Stimulated activated CD4-positive, alpha-beta T cell treated with anti-CD3 and anti-CD28 coated beads, TNF-alpha, amount 100 ng/mL, for 1 hour (primary cell): ENCODE measurements at places on chromosomes 1 and 21.

- DNase-seq = no peak
These were observed 155.5 kb downstream of the KCNH1 start for GRCh38 chr1:210978316-210978973.

GRCh38 chr1:115331558-115332331, 6.3 kb downstream of the NGF start:
- no peak for DNase-seq

GRCh38 chr1:17292299-17293160, 15.5 kb upstream of the PADI4 start:
- no peak for DNase-seq

DNA sequence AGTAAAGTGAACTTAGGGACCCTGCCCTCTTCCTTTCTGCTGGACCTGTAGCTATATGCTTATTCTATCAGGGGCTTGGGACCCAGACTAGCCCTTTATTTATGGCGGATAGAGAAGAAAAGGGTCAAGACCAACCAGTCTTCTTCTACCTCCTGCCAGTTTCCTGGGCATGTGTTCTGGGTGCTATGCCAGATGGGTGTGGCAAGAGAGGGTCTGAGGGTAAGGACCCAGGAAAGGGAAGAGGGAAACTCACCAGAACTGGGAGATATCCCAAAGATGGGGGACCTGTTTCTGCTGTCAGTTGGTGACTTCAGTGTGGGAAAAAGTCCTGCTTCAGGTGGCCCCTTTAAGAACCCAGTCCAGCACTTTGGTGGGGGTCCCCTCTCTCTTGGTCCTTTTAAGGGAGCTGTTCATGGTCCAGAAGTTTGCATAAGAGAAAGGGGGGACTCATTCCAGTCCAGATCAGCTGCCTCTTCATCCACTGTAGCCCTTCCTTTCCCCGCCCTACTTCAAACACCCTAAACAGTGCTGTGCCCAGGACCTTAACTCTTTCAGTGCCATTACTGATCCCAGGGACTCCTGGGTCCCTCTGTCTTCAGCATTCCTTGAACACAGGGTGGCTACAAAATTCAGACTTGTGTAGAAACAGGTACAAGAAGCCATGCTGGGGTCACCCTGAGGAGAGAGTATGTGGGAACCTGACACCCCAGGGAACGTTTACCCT, 18.4 kb downstream of the SSR2 start:
- DNase-seq = no peak

DNA sequence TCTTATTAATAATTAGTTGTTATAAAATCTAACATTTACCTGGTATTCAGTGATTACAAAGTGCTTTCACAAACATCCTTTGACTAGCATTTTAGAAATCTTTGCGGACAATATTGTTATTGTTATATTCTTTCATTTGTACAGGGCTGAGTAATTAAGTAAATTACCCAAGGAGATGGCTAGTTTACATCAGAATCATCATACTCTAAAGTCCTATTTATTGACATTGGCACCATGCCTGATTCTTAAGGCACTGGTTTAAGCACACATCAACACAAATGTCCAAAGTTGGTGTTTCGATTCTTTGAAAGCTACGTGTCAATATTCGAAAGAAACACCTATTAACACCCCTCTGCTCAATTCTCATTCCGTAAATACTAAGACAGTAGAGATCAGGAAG, 424.6 kb upstream of the CHRM3 start:
- DNase-seq = no peak

DNA sequence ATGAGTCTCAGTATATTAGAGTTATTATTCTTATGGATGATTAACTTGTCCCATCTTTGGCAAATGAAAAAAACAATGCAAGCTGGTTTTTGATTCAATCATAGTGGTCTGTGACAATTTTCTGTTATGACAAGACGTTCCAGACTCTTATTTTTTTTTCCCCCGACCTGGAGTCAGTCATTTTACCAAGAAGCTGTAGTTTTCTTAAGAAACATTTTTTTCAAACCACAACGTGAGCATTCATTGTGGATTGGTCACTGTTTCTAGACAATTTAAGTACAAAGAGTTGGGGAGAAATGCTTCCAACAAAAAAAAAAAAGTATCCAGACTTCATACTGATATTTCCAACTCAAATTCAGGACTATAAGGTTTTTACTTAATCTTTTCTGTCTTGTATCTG, 8.0 kb upstream of the ANGPTL3 start:
- no peak for DNase-seq

DNA sequence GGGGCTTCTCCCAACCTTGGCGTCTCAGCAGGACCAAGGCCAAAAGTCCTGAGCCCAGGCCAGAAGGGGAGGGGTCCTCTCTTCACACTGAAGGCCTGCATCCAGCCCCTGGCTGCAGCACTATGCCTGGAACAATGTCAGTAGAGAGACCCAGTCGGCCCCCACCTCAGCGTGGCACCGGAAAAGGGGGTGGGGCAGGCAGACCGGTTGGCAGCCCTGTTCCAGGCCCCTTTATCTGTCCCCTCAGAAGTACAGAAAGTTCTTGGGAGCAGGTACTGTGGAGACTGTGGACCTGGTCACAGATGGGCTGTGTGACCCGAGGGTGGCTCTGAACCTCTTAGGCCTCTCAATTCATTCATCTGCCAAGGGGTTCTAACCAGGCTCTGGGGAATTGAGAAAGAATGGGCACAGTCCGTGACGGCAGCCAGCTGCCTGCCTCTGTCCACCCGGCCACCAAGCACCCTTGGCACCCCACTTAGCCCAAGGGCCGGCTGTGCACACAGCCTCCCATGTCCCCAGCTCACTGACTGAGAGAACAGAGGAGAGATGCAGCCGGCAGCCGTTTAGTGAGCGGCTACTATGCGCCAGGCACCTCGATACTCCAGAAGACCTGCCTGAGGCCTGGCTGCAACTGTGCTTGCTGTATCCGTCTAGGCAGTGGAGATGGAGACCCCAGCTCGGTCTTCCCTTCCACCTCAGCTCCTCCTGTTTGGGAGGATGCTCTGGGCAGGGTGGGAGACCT, 23.9 kb downstream of the RUNX3 start:
- DNase-seq = no peak

GRCh38 chr1:214683621-214684020, 80.6 kb downstream of the CENPF start:
- DNase-seq = no peak

DNA sequence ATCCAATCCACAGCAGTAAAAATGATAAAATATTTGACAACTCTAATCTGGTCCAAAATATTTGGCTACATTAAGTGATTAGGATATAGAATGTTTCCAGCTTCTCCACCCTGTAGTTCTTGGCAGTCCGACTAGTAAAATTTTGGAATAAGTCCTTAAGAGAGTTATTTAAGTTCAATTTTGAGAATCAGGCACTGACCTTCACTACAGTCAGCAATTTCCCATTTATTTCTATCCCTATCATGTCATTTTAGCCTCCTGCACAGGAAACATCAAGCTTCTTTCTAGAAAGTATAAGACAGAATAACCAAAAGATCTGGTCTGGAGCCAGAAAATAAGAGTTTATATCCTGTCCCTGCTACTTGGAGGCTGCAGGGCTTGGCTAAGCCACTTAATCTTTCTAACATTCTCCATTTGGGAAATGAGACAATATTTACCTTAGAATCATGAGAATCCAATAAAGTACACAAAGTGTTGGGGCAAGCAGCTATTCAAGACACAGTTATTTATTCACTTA, 162.2 kb downstream of the DPYD start:
- DNase-seq = no peak

GRCh38 chr1:53134961-53135734, 7.3 kb downstream of the SLC1A7 start:
- no peak for DNase-seq

DNA sequence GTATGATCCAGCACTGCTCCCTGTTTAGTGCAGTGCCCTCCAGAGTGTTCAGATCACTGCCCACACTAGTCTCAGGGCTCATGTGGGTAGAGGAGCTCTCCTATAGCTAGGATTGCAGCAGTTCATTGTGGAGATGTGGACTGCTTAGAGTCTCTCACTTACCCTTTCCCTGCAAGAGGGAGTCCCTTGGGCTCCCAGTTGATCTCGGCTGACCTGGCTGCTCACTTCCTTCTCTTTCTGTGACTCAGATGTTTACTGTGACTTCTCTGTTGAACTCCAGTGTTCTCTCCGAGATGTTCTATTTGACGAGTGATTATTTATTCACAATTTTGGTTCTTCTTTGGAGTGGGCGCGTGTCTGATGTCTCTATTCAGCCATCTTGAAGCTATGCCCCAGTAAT, 141.9 kb downstream of the PTBP2 start:
- DNase-seq = no peak

- DNase-seq = no peak
These were observed 29.1 kb downstream of the LAMB3 start for GRCh38 chr1:209622841-209623829.

- DNase-seq = no peak
These were observed 102.3 kb downstream of the OMA1 start for GRCh38 chr1:58443986-58444868.

- no peak for DNase-seq
These were observed 70.7 kb upstream of the ZNF644 start for GRCh38 chr1:91092503-91092902.

DNA sequence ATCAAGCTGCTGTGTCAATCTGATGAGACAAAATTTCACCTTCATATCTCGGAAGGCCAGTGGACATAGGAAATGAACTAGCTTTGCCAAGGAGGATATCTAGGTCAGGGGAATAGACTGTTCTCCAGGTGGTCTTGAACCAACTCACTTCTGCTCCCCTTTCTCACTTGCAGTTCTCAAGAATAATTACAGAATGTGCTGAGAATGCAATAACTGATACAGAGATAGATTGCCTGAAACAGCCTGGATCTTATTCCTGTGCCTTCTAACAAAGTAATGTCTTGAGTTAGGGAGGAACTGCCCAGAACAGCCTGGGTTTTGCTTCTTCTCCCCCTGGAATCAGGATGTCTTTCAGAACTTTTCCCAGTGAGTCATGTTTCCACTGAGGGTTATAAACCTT, 636.7 kb downstream of the KCNT2 start:
- no peak for DNase-seq

GRCh38 chr21:40639616-40640194, 207.3 kb downstream of the DSCAM start:
- no peak for DNase-seq

GRCh38 chr1:19096036-19096833, 113.8 kb downstream of the UBR4 start:
- no peak for DNase-seq
